ENCODE measurements at places on chromosomes 6 and 20.

DNA sequence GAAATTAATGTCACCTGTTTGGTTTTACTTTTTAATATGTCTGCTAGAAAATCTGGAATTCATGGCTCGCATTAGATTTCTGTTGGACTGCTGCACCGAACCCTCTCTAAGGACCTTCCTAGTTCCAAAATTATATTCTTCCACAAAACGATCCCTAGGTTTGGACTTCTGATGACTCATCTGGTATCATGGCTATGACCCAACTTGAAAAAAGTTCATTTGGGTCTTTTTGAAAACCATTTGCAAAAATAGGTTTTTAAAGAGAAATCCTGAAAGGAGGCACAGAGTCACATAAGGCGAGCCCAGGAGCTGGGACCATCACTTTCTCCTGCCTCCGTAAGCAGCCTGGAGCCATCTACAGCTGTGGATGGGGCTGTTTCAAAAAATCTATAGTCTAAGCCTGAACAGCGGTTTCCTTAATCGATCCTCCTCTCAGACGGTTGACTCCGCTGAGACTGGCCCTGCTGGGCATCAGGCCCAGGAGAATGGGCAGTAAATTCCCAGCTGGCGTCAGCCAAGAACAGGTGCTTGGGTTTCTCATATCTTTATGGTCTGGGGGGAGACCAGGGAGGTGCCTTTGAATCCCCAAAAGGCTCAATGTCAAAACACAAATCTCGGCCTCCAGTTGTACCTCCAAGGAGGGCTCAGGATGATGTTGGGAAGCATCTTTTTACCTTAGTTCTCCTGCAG is 44.6 kb downstream of the SLC24A3 start:
- DNase-seq, result no peak

GRCh38 chr20:43235998-43236397 is 46.3 kb upstream of the PTPRT start:
- no peak for DNase-seq

GRCh38 chr6:5481033-5481432 is 219.7 kb downstream of the FARS2 start:
- DNase-seq, result no peak

GRCh38 chr6:97203343-97203742 is 79.7 kb downstream of the MMS22L start:
- no peak for DNase-seq

- no peak for DNase-seq
These were observed 41.3 kb downstream of the FKBP5 start for GRCh38 chr6:35647400-35647799.

GRCh38 chr20:16283978-16284377 is 289.3 kb downstream of the KIF16B start:
- no peak for DNase-seq

- DNase-seq, result no peak
These were observed 15.9 kb downstream of the NDUFAF5 start for GRCh38 chr20:13800728-13801134.

- DNase-seq, result no peak
These were observed at the start of gene SYNGAP1 for GRCh38 chr6:33419580-33420490. SYNGAP1 (plus strand) TSS chr6:33420065; CDS start chr6:33420265, 200 bp downstream.

DNA sequence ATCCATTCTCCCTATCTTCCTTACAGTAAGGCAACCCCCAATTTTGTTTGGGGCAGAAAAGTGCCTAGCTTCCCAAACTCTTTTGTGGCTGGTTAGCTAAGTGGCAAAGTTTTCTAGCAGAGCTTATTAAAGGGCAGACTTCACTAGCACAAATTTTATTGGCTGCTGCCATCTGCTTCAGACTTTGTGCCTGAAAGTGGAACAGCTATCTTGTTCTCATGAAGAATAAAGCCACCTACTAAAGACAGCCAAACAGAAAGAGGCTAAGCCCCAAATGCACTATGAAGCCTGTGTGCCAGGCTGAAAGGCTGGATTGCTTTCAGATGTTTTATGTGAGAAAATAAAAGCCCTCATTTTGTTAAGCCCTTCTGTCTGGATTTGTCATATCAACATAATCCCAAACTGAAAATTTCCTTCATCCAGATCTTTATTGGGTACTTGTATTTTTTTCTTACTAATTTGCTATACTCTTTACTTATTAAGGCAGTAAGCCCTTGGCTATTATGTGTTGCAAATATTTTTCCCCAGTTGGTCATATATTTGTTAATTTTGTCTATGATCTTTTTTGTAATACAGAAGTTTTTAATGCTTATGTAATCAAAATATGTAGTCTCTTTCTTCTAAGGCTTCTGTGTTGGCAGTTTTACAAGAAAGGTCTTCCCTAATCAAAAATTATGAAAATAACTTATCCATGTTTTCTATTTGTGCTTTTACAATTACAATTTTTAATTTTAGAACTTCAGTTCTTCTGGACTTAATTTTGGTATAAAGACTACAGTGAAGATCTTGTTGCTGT is 191.1 kb downstream of the TASP1 start:
- DNase-seq, result no peak

GRCh38 chr6:116682334-116682712 is 1.3 kb downstream of the KPNA5 start:
- peak; percentile 22 for DNase-seq

GRCh38 chr6:143775336-143775735 is 67.8 kb upstream of the LTV1 start:
- DNase-seq, result no peak

- DNase-seq, result peak; percentile 13
These were observed 129.1 kb upstream of the SMLR1 start for GRCh38 chr6:130697995-130698535.

DNA sequence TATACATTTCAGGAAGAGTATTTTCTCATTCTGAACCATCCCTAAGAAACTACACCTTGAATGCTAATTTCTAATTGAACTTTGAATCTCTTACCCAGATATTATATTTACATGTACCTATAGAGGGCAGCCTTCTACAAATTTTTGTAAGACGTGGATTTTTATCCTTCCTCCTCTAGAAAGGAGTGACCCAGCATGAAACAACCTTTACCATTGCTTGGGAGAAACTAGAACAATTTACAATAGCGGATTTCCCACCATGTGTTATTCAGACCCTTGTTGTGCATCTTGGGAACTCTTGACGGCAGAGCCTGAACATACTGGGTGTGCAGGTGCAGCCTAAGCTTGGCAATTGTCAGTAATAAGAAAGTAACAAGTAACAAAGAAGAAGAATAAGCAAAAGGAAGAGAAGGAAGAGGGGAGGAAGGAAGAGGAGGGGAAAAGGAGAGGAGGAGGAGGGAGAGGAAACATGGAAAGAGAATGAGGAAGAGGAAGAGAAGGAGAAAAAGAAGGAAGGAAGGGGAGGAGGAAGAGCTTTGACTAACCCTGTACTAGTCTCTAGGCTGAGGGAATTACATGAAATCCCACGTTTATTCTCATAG is 10.8 kb upstream of the TAAR1 start:
- DNase-seq, result no peak

GRCh38 chr20:54076259-54076658 is 5.9 kb upstream of the BCAS1 start:
- no peak for DNase-seq

DNA sequence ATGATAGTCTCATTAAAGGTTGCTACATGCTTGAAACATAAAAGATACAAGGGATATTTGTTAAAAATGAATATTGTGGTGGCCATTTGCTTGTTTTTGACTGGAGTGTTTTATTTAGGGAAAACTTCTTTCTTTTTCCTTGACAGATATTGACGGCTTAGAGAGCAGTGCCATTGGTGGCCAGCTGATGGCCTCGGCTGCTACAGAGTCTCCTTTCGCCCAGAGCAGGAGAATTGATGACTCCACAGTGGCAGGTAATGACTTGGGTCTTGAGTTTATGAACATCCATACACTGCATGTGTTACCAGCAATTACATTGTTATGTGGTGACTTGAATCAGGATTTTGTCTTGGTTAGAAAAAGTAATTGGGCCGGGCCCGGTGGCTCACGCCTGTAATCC is 67.5 kb upstream of the PBOV1 start:
- DNase-seq, result no peak

- DNase-seq, result no peak
These were observed 34.9 kb upstream of the FOXC1 start for GRCh38 chr6:1574890-1575209.
